T-helper 17 cell (primary cell): ENCODE measurements at places on chromosomes 6 and 20.

- no peak for DNase-seq
Measured at GRCh38 chr6:113522376-113522775, 334.8 kb upstream of the MARCKS start.

DNA sequence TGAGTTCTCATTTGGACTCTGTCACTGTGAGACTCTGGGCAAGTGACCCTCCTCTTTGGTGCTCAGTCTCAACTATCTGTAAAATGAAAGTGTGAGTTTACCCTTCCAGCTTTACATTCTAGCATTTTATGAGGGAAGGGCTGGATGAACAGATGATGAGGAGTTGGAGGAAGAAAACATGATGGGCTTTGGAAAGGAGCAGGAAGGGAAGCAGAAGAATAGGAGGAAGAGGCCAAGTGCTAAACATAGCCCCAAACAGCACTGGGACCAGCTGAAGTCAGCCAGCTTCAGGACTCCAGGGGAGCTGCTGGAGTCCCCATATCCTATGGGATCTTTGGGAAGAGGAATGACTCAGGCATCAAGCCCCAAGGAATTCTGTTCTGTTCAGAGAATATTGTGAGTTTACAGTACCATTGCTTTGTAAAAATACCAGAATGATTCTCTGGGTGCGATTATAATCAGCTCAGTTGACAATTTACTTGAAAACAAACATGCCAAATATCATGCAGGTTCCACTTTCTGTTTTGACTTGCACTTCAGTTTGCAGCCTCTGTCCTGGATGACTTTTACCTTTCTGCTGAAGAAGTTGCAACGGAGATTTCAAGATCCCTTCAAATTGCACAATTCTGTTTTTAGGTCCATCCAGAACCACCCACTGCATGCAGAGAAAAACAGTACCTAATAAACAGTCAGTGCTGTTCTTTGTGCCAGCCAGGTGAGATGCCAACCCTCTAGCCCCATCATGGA lies 3.2 kb downstream of the CD40 start:
- no peak for DNase-seq

DNA sequence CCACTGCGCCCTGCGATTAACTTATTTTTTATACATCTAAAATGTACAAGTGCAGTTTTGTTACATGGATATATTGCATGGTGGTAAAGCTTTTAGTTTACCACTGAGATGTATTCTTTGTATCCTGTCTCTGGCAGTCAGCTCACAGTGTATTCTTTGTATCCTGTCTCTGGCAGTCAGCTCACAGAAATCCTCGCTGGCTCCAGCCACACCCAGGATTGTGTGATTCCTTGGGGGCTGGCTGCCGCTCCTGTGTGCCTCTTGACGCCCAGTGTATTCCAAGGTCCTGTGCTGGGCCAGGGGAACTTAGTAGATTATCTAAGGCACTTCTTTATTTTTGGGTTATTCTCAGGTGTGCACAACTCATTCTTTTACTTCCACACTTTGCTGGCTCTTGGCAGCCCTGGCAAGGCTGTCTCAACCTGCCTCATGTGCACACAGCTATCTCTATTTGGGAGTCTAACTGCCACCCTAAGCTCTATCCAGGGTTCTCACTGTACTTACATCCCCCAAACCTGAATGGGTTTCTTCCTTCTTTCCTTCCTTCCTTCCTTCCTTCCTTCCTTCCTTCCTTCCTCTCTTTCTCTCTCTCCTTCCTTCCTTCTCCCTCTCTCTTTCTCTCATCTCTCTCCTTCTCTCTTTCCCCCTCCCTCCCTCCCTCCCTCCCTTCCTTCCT lies 12.4 kb upstream of the RNF24 start:
- DNase-seq, result no peak

GRCh38 chr6:122268394-122268793 lies 131.1 kb upstream of the HSF2 start:
- DNase-seq, result no peak

DNA sequence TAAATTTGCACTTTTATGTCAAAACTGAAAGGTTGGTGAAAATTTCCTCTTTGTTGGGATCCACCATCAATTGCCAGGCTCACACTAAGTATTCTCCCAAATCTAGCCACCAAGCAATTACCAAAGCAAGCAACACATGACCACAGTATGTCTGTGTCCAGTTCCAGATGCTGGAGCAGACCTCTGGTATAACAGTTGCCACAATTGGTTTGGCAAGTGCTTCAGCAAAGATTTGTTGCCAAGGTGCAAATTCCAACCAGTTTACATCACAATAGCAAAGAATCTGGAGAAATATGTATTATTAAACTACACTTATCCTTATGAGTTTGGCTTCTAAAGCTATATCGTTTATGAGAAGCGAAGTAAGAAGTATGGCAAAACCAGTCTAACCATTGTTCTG lies 6.4 kb downstream of the GTF2H5 start:
- no peak for DNase-seq

DNA sequence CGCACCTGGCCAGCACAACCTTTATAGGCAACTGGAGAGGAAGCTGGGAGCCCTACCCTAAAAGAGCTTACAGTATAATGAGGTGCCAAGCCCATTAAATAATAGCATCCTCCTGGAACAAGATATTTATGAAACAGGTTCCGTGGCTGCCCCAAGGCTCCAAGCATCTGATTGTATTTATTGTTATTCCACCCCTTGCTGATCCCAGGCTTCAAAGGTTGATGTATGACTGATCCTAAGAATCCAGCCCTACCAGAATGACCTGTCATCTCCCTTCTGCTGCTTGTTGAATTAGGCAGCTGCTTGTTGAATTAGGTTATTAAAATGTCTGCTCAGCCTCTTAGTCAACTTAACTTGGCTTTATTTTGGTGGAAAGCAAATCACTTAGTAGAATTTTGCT lies 35.2 kb upstream of the SASH1 start:
- no peak for DNase-seq

DNA sequence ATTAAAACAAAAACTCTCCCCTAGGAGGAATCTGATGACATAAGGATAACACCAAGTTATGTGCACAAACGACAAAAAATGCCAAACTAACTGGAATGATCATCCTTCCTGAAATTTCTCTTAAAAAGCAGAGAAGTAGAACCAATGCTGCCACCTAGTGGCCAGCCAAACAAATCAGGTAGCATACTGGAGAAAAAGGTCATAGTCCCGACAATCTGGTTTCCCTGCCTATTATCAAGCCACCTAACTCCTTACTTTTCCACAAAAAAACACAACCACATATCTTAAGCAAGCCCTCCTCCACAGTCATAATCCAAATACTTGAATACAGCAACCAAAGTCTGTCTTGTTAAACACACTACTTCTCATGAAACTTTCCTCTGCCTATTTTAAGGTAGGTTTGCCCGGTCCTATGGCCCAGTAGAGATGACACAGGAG lies 5.3 kb downstream of the OARD1 start:
- DNase-seq, result peak; percentile 32

GRCh38 chr6:42339991-42340401 lies 111.7 kb downstream of the TRERF1 start:
- no peak for DNase-seq

- no peak for DNase-seq
Measured at GRCh38 chr6:148811459-148811858, 64.6 kb downstream of the UST start.

DNA sequence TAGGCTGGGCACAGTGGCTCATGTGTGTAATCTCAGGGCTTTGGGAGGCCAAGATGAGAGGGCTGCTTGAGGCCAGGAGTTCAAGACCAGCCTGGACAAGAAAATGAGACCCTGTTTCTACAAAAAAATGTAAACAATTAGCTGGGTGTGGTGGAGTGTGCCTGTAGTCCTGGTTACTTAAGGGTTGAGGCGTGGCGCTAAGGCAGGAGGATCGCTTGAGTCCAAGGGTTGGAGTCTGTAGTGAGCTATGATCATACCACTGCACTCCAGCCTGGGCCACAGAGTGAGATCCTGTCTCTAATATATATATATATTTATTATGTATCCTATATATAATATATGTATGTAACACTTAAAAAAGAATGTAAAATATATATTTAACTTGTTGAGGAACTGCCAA lies 7.9 kb upstream of the ABRACL start:
- DNase-seq, result no peak

DNA sequence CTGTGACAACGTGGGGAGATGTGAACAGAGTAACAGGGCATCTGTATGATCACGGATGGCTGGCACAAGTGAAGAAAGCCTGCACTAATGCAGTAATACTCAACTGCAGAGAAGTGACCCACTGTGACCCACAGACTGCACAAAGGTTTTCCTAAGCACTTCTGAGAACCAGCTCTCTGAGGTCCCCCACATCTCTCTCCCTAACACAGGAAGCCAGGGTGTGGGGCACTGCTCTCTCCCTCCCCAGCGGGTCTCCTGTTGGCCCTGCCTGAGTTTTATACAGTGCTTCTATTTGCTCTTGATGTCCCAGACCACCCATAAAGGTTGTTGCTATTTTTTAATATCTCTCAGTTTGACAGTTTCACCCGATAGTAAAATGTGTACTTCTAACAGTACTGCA lies 11.3 kb downstream of the APMAP start:
- DNase-seq, result no peak

DNA sequence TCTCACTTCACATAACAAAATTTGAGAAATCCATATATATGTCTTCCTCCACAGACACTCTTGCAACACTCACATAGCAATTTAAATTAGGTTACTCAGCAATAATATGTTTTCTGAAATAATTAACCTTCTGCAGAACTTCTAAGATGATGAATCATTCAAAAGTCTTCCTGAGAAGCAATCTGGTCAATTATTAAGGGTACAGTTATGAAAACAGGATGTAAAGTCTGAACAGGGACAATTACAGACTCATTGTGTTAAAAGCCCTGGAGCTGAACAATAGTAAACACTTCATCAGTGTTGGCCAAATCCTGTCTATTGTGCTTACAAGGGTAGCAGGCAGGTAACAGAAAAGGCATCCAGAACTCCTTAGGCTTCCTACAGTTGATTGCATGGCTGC lies 75.4 kb downstream of the FILIP1 start:
- no peak for DNase-seq

- no peak for DNase-seq
Measured at GRCh38 chr20:35145141-35145564, 2.0 kb downstream of the EDEM2 start.

GRCh38 chr20:17504066-17504897 lies 26.9 kb downstream of the BFSP1 start:
- no peak for DNase-seq

DNA sequence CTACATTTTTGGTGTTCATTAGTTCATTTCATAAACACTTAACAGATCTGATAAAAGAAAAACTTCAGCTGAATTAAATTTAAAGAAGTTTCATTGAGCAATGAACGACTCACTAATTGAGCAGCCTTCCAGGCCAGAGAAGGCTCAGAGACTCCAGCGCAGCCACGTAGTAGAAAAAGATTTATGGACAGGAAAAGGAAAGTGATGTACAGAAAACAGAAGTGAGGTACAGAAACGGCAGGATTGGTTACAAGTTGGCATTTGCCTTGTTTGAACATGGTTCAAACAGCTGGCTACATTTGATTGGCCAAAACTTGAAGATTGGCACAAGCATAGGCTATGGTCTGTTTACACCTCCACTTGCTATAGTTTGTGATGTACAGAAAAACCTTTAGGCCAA lies 166.3 kb upstream of the DTNBP1 start:
- DNase-seq, result no peak

DNA sequence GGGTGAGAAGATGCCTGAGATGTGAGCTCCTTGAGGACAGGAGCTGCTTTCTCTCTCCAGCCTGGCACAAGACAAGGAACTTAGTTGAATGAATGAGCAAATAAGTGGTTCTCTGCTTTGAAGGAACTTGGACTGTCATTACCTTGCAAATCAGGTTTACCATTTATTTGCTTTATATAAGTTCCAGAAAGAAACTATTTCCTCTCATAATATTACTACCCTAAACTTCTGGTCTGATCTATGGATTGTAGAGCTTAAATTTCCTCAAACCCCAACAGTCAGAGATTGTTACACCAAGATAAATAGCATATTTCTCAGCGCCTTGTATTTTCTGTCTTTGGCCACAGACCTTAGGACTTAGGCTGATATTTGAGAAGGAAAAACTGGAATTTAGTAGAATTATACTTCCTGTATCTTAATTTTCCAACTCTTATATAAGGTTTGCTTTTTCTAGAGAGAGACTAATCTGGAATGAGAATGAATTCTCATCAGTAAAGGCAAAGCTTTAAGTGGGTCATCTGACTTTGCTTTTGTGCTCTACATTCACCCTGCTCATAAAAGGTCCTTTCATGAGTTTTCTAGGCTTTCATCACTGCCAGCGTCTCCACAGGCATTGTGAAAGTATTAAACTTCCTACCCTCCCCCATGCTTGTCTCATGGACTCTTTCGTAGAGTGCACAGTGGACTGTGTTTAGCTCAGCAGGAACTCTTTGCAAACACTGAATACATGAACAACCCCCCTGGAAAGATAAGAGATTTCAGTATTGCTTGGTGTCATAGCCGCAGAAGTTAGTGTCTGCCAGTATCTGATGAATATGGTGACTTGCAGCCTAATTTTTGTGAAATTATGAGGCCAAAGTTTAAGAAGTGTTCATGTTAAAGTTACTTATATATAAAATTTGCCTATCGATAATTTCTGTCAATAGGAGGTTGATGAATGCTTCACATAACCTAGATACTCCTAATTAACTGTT lies 74.0 kb downstream of the PTPRA start:
- no peak for DNase-seq

- no peak for DNase-seq
Measured at GRCh38 chr6:160088784-160089533, 32.7 kb upstream of the SLC22A1 start.

DNA sequence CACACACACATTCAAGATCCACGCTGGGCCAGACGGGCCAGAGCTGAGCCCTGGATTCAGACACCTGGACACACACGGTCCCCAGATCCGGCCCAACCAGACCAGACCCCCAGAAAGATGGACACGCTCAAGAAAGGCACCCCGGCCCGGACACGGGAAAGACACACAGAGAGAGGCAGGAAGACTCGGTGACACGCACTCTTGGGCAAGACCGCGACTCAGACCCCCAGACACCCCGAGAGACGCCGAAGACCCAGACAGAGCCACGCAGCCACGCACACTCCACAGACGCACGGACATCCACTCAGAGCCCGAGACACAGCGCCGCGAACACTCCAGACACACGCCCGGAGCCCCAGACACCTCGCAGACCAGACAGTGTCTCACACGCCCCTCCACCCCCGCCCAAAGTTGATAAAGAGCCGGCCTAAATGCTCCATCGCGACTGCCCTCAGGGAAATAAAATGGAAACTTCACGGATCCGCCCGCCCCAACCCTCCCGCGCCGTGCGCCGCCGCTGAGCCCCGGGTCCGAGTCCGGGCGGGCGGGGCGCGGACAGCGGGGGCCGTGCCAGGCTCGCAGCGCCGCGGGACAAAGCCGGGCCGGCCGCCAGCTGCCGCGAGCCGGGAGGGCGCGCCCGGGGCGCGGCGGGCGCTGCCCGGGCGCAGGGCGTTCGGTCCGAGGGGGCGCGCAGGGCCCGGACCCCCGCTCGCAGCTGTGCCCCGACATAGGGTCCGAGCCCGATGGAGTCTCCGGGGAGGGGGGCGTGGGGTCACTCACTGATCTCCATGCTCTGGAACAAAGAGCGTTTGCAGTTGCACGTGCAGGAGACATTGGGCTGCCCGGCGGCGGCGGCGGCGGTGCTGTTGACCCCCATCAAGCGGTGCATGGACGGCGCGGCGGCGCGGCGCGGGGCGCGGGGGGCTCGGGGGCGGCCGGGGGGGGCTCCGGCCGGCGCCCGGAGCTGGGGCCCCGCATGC lies 831 bp downstream of the PMEPA1 start:
- no peak for DNase-seq

GRCh38 chr6:139508023-139508422 lies 133.6 kb upstream of the CITED2 start:
- no peak for DNase-seq

GRCh38 chr6:99521633-99522151 lies 6.5 kb upstream of the USP45 start:
- no peak for DNase-seq

- DNase-seq, result no peak
Measured at GRCh38 chr20:9342651-9343050, 171.7 kb upstream of the LAMP5 start.
